ENCODE measurements at places on chromosomes 1 and 21.

DNA sequence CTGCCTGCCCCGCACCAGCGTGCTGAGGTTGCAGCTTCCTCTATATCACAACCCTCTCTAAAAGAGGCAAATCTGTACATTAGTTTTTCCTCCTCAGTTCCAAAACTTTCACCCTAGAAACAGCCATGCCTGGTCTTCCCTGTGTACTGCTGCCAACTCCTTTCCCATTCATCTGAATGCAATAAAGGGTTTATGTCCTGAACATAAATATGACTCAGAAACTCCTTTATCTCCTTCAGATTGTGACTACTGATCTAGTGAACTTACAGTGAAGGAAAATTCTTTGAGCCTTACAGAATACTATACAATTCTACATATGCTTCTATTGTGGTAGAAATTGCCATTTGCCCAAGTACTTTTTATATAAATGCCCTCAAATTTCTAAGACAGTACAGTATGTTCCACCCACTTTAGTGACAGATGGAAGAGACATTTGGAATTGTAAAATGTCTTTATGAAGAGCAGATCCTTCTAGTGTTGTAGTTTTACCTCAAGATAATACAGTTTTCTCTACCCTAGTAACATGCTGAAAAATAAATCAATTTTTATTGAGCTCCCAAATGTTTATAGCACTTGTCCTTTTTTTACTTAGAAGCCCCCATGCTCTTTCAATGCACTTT lies 345.1 kb upstream of the SNX7 start:
- no peak for DNase-seq

DNA sequence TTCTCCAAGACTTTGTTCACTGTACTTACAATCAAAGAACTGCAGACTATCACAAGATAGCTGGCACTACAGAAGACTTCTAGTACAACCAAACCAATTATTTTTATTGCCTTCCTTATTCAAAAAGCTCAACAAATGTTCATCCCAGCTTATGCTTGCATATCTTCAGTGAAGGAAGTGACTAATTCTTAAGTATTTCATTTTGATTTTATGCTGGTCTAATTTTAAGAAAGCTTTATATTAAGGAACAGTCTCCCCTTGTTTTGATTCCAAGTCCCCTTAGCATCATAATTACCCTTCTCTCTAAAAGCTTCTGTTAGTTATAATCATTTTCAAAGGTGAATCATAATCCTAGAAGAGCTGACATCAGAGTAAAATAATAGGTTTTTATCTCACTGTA lies 132.9 kb downstream of the LRRIQ3 start:
- no peak for DNase-seq

GRCh38 chr1:183580281-183580682 lies 10.0 kb downstream of the NCF2 start:
- peak; percentile 91 for DNase-seq

DNA sequence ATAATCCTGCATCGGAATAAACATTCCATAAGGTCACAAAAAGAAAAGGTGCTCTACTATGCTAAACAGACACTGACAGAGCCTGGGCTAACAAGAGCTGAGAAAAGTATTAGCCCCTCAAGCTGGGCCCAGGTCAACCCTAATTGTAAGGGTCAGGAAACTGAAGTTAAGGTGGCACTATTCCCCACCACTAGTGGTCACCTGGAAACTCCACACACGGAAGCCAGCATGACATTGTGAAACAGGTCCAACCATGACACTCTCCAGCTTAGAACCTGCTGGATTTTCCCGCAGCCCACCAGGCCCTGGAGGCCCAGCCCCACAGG lies 1.2 kb downstream of the PTTG1IP start:
- DNase-seq, result peak; percentile 68

DNA sequence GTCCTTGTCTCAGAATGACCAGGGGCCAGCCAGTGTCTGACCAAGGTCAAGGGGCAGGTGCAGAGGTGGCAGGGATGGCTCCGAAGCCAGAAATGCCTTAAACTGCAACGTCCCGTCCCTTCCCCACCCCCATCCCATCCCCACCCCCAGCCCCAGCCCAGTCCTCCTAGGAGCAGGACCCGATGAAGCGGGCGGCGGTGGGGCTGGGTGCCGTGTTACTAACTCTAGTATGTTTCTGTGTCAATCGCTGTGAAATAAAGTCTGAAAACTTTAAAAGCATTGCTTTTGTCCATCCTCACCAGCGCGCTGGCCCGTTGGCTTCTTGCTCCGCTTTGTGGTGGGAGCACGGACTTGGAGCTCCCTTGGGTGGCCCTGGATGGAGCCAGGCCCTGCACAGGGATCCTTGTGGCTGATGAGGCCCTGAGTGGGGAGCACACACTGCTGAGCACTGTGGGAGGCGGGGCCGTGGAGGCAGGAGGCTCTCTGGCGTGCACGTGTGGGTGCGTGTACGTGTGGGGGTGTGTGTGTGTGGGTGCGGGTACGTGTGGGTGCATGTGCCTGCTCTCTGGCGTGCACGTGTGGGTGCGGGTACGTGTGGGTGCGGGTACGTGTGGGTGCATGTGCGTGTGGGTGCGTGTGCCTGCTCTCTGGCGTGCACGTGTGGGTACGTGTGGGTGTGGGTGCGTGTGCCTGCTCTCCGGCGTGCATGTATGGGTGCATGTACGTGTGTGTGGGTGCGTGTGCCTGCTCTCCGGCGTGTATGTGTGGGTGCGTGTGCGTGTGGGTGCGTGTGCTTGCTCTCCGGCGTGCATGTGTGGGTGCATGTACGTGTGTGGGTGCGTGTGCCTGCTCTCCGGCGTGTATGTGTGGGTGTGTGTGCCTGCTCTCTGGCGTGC lies 18.0 kb downstream of the RNF223 start:
- no peak for DNase-seq

DNA sequence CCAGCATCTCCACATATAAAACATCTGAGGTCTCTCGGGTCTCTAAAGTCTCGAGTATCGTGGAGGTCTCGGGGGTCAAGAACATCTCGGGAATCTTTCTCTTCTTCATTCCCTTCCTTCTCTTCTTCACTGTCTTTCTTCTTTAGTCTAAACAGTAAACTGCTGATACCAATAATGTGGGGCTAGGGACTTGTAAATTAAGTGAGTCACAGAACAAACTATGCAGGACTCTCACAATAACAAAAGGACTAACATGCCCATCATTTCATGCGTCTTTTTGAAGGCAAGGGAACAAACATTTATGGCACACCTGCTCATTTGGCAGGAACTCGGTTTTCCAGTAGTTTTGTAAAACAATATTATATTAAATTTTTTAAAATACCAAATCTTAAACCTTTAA lies 32.4 kb downstream of the PRPF38A start:
- DNase-seq, result no peak

DNA sequence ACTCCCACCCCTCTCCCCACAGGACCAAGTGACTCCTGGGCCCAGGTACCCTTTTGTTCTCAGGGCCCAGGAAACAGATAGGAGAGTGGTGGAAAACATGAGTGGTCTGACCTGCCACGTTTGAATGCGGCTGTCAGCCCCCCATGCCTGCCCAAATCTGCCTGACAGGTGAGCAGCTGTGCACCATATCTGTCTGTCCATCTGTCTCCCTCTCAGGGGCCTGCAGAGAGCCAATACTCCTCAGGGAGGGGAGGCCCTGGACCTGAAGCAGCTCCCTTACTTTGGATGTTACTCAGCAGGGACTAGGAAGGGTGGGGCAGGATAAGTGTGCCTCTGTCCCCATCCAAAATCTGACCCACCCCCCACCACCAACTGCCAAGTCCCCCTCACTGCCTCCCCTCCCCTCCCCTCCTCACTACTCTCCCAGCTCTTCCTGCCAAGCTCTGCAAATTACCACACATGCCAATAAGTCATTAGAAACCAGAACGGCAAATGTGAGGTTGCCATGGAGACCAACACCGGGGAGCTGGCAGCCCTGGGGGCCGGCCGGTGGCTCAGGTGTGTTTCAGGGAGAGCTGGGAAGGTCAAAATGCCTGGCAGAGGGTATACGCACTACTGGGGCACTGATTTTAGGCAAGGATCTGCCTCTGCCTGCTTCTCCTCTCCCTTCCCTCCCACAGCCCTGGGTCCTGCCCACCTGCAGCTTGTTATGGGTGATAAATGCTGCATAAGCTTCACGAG lies 11.5 kb downstream of the LRRN2 start:
- no peak for DNase-seq

- no peak for DNase-seq
Observed at GRCh38 chr1:21585037-21585436, 75.8 kb downstream of the ALPL start.

GRCh38 chr1:26067432-26067911 lies at the start of gene TRIM63:
TRIM63 (minus strand) TSS chr1:26067630; CDS start chr1:26067494, 136 bp downstream.
- DNase-seq, result no peak

- no peak for DNase-seq
Observed at GRCh38 chr1:203098445-203098844, 12.6 kb upstream of the MYOG start.

- DNase-seq, result peak; percentile 2
Observed at GRCh38 chr1:11558276-11558675, 79.3 kb downstream of the DISP3 start.
